Endothelial cell of umbilical vein (primary cell): ENCODE measurements at places on chromosomes 11 and 22. TPM values are rescaled to one million over a fixed set of nuclear protein-coding genes. Genes with fewer than 3 reads are reported as not detected.

PRR5 gene
- polyA plus RNA-seq, result 4.3 and 7.4 TPM in 2 replicates

DCHS1 gene
- polyA plus RNA-seq, result 56.2 and 64.2 TPM in 2 replicates

DNA sequence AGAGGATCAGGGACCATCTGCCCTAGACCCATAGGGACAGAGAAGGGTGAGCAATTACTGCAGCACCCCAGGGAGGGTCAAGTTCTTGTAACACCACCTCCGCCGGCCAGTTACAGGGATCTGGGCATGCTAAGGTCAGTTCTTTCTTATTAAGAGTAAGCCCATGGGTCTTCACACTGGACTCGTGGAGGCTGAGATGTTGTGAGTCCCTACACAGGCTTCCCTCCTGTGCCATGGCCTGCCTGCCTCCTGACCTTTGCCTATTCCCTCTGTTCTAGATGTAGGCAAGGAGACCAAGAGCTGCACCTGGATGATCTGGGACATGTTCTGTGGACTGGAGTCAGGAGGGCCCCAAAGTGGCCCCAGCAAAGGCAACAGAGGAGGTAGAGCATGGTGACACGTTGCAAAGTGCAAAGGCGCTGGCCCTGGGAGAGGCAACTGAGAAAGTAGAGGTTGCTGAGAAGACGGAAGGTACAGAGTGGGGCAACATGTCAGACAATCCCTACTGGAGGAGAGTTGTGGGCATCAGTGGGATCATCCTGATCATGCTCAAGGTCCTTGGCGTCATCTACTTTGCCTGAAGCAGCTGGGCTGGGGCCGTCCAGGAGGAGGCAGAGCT lies 16.3 kb upstream of the GNAZ start:
- no peak for DNase-seq
- H3K27me3 ChIP-seq, result peaks cover 3% of the 10 kb centered on the region
- no peaks in the 10 kb centered on the region for H3K4me1 ChIP-seq
- H3K4me3 ChIP-seq, result no peak overlapping the region
- no peak overlapping the region for H3K27ac ChIP-seq

GRCh38 chr11:1075341-1075911 lies 752 bp downstream of the MUC2 start:
- no peak for DNase-seq
- no peak overlapping the region for H3K4me3 ChIP-seq
- H3K4me1 ChIP-seq, result peaks cover 9% of the 10 kb centered on the region
- no peaks in the 10 kb centered on the region for H3K36me3 ChIP-seq

GRCh38 chr11:64006398-64006797 lies 20.2 kb downstream of the OTUB1 start:
- peaks cover 30% of the 10 kb centered on the region for H3K4me1 ChIP-seq
- no peaks in the 10 kb centered on the region for H3K36me3 ChIP-seq
- DNase-seq, result no peak
- H3K27ac ChIP-seq, result no peak overlapping the region
- H3K27me3 ChIP-seq, result no peaks in the 10 kb centered on the region
- H3K4me3 ChIP-seq, result no peak overlapping the region

DNA sequence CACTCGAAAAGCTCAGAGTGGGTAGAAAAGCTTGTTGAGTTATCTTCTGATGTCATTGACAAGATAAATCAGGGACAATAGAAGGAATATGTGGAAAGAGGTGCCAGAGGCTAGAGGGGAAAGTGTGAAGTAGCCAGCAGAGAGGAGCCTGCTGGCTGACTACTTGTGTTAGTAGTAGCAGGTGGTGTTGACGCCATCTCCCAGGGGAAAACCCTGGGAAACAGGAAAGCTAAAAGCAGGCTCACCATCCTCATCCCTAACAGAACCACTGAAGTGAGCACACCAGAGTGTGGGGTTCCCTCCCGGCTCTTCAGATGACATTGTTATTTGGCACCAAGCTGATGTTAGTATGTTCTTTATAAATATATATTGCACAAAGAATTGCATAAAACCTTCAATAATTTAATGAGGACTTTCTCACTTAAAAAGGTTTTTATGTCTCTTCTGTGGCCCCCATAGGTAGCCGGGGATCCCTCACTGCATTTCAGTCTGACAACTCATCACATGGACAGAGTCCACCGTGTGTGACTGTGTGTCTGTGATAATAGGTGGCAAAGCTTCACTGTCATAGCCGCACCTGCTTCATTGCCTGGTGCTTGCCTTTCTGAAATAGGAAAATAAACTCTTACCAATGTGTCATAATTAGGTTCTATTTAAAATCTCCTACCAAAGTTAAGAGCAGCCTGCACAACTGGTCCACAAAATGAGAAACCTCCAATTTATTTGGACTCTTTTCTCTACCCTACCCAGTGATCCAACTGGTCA lies 63.2 kb upstream of the TOP3B start:
- no peak overlapping the region for H3K4me3 ChIP-seq
- no peak overlapping the region for H3K27ac ChIP-seq
- no peaks in the 10 kb centered on the region for H3K36me3 ChIP-seq
- peaks cover 28% of the 10 kb centered on the region for H3K27me3 ChIP-seq

OR51F1 gene
- not detected in 2 replicates for polyA plus RNA-seq

KCNK4 gene
- 0.06 and 0.19 TPM in 2 replicates for polyA plus RNA-seq

- no peak overlapping the region for H3K27ac ChIP-seq
- H3K27me3 ChIP-seq, result no peaks in the 10 kb centered on the region
- no peaks in the 10 kb centered on the region for H3K36me3 ChIP-seq
- peaks cover 8% of the 10 kb centered on the region for H3K4me1 ChIP-seq
- no peak for DNase-seq
Measured at GRCh38 chr22:38164551-38164918, 17.1 kb downstream of the PLA2G6 start.

DNA sequence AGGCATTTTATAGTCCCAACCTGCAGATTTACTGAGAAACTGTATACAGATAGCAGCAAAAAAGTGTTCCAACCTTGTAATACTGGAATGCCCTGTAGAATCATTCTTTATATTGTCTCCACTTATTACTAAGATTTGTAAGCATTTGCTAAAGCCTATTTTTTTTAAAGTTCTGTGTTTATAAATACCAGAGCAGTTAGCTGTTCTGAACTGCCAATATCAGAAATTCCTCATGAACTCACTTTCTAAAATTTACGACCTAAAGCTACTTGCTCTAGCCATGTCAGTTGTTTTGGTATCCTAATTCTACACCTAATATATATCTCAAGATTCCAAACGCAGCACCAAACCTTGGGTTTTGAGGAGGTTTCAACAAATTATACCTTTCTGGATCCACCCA lies 103.2 kb downstream of the C11orf65 start:
- H3K36me3 ChIP-seq, result no peaks in the 10 kb centered on the region
- H3K27ac ChIP-seq, result no peak overlapping the region
- no peak overlapping the region for H3K4me3 ChIP-seq
- no peaks in the 10 kb centered on the region for H3K4me1 ChIP-seq
- no peaks in the 10 kb centered on the region for H3K27me3 ChIP-seq

- no peak overlapping the region for H3K27ac ChIP-seq
- H3K4me3 ChIP-seq, result no peak overlapping the region
- no peaks in the 10 kb centered on the region for H3K4me1 ChIP-seq
- DNase-seq, result no peak
Measured at GRCh38 chr11:8501836-8502235, 92.2 kb downstream of the STK33 start.

CYTH4 gene
- polyA plus RNA-seq, result 0.06 and 0.29 TPM in 2 replicates

DNA sequence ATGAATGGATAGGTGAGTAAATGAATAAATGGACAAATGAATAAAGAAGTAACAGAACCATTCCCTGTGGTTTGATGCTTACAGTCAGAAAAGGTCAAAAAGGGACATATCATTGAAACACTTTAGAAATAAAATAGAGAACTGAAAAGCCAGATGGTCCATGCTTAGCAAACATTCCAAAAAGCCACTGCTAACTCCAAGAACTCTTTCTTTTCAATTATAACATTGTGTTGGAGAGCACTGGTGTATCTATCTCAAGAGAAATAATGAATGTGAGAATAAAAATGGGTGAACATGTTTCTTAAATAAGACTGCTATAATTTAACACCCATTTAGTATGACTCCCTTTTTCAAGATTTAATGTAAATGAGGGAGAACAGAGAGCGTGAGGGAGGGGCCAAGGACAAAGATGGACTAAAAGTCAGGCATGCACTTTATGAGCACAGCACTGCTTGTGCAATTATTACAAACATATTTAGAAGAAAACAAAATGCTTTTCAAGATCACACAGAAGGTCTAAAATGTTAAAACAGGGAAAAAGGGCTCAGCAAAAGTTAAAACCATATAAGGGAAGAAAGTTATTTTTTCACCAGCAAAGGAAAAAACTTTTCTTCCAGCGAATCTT lies 224.3 kb upstream of the PITPNB start:
- no peak overlapping the region for H3K4me3 ChIP-seq
- no peak for DNase-seq
- H3K27me3 ChIP-seq, result no peaks in the 10 kb centered on the region
- no peak overlapping the region for H3K27ac ChIP-seq
- peaks cover 11% of the 10 kb centered on the region for H3K4me1 ChIP-seq

DNA sequence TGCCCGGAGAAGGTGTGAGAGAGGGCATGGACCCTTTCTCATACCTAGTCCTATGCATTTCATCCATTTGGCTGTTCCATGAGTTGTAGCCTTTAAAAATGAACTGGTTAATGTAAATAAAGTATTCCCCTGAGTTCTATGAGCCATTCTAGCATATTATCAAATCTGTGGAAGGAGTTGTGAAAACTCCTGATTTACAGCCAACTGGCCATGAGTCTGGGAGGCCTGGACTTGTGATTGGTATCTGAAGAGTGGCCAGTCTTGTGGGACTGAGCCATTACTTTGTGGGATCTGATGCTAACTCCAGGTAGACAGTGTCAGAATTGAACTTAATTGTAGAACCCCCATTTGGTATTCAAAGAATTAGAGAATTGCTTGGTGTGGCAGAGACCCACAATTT lies 48.4 kb downstream of the FAM118A start:
- H3K27me3 ChIP-seq, result peaks cover 27% of the 10 kb centered on the region
- no peaks in the 10 kb centered on the region for H3K4me1 ChIP-seq
- no peaks in the 10 kb centered on the region for H3K36me3 ChIP-seq
- no peak overlapping the region for H3K4me3 ChIP-seq
- H3K27ac ChIP-seq, result no peak overlapping the region

- H3K4me3 ChIP-seq, result no peak overlapping the region
- H3K27ac ChIP-seq, result no peak overlapping the region
- DNase-seq, result no peak
- no peaks in the 10 kb centered on the region for H3K27me3 ChIP-seq
Measured at GRCh38 chr11:110866081-110866480, 153.8 kb upstream of the ARHGAP20 start.

DNA sequence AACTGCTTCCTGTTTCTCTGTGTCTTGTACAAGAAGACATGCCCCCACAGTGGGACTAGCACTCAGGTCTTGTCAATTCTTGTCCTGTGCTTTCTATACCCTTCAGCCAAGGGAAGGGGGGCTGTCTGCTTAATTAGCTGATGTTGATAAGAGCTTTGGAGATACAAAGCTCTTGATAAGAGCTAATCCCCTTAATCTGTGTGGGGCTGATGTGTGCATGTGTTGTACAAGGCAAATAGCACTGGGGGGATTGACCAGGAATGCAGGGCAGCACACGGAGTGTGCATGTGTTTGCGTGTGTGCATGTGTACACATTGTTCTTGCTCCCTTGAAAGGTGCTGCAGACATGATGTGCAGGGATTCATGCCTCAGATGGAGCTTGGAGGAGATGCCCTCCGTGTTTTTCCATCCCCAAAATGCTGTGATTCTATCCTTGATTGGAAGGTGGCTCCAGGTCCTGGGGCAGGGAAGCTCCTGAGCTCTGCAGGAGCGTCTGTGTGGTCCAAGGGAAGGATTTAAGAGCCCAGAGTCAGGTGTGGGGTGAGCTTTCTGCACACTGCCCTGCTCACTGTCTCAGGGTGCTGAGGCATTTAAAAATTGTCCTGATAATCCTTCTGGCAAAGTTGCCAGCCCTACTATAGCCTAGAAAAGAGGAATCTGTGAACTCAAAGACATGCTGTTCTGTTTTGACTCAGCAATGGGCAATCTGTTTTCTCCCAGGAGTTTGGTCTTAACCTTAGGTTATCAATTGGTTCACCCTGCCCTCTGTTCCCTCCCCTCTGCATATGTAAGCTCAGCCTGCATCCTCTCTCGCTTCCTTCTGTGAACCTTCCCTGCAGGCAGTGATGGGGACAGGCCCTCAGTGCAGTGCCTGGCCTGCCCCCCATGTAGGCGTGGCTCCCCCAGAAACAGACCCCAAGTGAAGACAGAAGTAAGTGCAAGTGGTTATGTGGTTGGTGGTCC lies 102.0 kb downstream of the GRIK4 start:
- DNase-seq, result no peak
- peaks cover 10% of the 10 kb centered on the region for H3K4me1 ChIP-seq
- no peak overlapping the region for H3K27ac ChIP-seq
- H3K36me3 ChIP-seq, result no peaks in the 10 kb centered on the region
- no peak overlapping the region for H3K4me3 ChIP-seq
- H3K27me3 ChIP-seq, result no peaks in the 10 kb centered on the region

DNA sequence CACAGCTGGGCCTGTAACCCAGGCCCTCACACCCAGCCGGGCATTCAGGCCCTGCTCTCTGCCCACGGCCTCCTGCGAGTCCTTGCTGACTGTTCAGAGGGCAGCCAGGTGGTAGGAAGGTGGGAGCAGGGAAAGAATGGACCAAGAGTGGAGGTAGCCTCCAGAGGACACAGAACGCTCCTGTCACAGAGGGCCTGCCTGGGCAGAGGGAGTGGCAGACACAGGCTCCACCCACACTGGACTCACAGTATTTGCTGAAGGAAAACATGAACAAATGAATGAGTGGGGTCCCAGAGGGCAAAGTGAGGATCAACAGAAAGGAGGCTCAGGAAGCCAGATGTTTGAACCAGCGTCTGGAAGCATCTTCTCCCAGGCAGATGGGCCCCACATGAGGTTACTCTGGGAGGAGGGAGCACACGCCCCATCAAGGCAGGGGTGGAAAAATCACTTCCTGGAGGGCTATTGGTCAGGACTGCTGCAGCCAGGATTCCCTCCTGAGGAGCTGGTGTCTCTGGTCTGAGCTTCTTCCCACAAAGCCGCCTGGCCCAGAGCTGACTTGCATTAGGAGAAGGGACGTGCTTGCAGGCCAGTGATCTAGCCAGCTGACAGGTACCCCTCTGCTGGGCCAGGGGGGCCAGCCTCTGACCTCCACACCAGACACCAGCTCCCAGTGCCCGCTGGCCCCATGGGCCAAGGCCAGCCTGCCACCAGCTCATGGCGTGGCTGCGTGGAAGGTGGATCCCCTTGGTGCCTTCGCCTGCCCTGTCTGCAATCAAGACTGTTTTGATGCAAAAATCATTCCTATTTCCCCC lies 84.0 kb downstream of the THAP12 start:
- H3K27me3 ChIP-seq, result peaks cover 7% of the 10 kb centered on the region
- no peak overlapping the region for H3K4me3 ChIP-seq
- no peaks in the 10 kb centered on the region for H3K36me3 ChIP-seq

GRIK4 gene
- 0.81 and 1.1 TPM in 2 replicates for polyA plus RNA-seq

RBMXL2 gene
- 0.24 and 0.25 TPM in 2 replicates for polyA plus RNA-seq

- no peak for DNase-seq
- H3K4me1 ChIP-seq, result peaks cover 2% of the 10 kb centered on the region
- H3K36me3 ChIP-seq, result no peaks in the 10 kb centered on the region
- H3K27me3 ChIP-seq, result no peaks in the 10 kb centered on the region
- no peak overlapping the region for H3K4me3 ChIP-seq
Measured at GRCh38 chr11:1656061-1656441, 26.5 kb downstream of the KRTAP5-5 start.

- no peak for DNase-seq
- H3K27ac ChIP-seq, result no peak overlapping the region
- no peaks in the 10 kb centered on the region for H3K27me3 ChIP-seq
- H3K4me1 ChIP-seq, result no peaks in the 10 kb centered on the region
Measured at GRCh38 chr11:113166280-113166679, 148.1 kb upstream of the TTC12 start.
